ENCODE measurements at places on chromosomes 3 and 15.

DNA sequence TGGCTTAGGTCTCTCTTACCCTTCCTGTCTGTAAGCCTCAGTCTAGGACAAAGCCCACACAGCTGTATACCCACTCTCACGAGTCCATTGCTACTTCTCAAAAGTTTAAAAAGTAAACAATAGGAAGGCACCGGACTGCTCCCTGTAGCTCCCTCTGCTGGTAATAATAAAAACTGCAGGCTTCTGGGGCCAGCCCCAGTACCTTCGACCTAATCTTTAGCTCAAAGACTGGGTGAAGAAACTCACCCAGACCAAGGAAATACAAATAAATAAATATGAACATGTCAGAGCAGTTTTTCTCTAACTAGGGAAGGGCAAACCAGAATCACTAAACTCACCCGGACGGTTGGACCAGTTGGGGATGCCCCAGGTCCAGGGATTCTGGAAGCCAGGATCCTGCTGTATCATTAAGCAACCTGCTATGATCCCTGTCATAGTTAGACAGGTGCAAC lies 5.0 kb downstream of the FAM219B start:
- DNase-seq, result peak; percentile 21

GRCh38 chr3:126481808-126482502 lies 6.3 kb upstream of the ZXDC start:
- DNase-seq, result no peak

- DNase-seq, result no peak
Observed at GRCh38 chr15:78838489-78838888, 27.2 kb upstream of the ADAMTS7 start.

- no peak for DNase-seq
Observed at GRCh38 chr15:61892140-61892539, 168.1 kb downstream of the VPS13C start.

DNA sequence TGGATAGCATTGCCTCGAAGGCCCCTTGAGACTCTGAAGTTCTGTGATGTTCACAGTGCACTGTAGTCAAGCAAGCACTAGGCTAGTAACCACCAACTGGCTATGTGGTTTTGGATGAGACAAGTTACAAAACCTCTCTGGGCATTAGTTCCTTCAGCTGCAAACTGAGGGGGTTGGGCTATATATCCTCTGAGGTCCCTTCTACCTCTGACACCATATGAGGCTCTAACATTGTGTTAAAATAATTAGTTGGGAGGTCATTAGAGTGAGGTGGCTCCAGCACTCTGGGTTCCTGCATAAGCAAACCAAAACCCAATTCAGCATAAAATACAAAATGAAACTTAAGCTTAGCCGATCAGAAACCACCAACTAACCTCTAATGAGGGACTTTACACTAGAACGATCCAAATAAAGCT lies 209.5 kb upstream of the LRRN1 start:
- no peak for DNase-seq

- no peak for DNase-seq
Observed at GRCh38 chr3:37945807-37946530, 44.6 kb upstream of the VILL start.

GRCh38 chr15:50116477-50116876 lies 2.6 kb downstream of the ATP8B4 start:
- DNase-seq, result peak; percentile 4

DNA sequence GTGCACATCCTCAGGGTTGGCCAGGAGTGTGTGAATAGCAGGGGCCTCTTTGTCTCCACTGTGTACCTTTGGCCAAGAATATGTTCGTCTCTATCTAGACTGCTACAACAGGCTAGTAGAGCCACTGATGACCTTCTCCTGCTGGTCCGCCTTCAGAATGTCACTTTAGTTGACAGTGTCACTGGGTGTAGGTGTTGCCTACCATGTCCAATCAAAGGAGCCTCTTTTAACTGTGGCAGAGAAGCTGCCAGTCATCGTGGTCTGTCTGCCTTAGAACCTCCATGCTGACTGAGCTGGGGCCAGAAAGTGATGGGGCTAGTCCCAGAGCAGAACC lies 40.1 kb downstream of the OXSR1 start:
- DNase-seq, result no peak

DNA sequence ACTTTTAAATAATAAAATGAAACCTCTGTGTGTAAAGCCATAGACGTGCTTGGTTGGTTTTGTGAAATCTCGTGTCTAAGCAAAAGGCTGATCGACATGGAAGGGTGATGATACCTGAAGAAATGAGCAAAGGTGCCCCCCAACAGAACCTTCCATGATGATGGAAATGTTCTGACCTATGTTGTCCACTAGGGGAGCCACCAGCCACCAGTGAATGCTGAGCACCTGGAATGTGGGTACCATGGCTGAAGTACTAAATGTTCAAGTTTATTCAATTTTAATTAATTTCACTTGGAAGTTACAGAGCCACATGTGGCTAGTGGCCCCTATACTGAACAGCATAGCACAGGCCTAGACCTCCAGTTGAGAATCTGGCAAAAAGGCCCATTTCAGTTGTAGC lies 158.8 kb downstream of the POLR2M start:
- DNase-seq, result no peak

DNA sequence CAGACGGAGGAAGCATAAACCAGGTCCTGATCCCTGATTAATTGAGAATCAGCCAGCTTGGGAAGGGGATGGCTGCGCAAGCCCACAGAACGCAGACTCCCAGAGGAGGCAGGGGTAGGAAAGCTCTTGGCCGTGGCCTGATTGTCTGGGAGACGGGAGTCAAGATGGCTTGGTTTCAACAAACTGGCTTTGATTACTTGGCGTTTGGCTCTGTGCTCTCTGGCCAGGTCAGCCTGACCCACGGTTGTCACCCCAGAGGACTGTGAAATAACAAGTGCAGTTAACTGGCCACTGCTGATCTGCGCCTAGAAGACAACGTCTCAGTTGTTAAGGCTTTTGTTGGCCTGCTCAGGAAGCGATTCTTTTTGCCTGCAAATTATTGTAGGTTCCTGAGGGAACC lies 387.0 kb upstream of the PROK2 start:
- DNase-seq, result no peak

DNA sequence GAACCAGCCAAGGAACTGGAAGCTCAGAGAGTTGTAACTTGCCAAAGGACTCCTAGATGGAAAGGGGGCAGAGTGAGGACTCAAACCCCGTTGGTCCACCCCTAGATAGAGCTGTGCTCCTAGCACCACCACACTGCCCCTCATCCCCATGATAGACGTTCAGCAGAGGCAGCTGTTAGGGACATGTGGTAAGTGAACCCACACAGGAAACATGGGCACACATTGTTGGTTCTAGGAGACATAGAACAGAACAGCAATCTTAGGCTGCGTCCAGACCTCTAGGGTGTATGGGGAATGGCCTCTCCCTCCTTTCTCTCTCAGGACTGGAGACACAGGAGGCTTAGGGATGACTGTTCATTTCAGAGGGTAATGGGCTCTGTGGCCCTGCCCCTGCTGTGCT lies 102.7 kb downstream of the ANP32A start:
- DNase-seq, result no peak

GRCh38 chr3:17231537-17232261 lies 346.9 kb downstream of the PLCL2 start:
- no peak for DNase-seq

Measured in NCI-H1092 treated with DMSO at 0.1 percent for 48 hours (cell line).